Renal cortex interstitium (tissue), 15 donors: ENCODE measurements at places on chromosomes 7 and 10.

DNA sequence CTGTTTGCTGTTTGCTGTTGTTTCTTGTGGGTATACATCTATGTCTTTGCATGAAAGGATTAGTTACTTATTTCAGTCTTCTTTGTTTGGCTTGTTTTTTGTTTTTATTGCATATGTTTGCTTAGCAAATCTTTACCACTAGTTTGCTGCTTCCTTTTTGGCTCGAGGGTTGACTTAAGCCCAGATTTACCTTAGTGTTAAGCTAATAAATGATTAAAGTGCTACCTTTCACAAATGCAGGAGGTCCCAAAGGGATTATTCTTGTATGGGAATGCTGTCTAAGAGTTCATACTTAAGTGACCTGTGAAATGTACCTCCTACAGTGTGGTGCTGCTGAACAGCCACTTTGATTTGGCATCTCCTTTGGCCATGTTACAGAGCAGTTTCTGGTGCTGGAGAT, 273.5 kb upstream of the NPY start:
- DNase-seq, result no peak

GRCh38 chr10:77798940-77799339, 127.6 kb downstream of the DLG5 start:
- no peak for DNase-seq

DNA sequence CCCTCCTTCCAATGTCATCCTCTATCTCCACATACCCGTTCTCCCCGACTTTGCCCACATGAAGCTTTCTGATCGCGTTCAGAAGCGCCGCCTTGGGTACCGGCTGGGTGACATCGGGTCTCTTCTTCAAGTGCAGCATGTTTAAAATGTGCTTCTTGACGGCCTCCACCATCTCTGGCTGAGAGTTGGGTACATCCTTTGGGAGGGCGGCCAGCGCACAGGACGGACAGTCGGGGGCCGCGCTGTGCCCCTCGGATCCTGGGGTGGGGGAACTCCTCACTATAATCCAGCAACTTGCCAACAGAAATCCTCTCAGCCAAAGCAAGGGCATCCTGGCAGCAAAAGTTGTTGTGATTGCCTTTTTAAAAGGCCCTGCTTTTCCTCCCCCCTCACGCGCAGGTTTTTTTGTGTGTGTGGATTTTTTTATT, 2.8 kb downstream of the INHBA start:
- no peak for DNase-seq

DNA sequence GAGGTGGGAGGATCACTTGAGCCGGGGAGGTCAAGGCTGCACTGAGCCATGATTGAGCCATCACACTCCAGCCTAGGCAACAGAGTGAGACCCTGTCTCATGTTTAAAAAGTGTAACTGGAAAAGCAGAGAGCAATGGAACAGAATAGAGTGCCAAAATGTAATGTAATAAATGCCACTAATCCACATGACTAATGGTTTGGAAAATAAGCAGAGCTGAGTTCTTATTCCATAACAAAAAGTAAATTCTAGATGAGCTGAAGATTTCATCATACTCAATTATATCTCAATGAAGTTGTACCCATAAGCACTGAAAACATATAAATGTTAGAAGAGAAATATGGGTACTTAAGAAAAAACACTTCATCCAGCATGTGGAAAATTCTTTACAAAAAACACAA, 132.6 kb downstream of the USP6NL start:
- no peak for DNase-seq

DNA sequence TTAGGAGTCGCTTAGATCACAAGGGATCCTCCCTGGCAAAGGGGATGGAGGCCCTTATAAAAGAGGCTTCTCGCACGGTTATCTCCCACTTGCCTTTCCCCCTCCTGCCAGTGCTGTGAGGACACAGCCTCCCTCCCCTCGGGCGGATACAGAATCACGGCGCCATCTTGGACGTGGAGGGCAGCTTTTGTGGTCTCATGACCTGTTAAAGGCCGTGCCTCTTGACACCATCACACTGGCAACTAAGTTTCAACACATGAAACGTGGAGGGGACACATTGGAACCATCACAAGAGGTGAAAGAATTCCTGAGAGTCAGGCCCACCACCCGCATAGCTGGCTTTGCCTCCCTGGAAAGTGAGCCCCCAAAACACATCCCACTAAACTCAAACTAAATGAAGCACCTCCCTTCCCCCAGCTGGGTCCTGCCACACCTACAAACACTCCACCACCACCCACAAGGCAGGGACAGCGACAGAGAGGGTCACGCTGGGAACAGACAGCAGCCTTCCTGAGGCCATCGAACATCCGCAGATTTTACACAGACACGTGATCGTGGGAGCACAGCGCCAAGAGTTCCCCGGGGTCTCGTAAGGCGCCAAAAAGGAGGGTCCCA, 110.6 kb downstream of the TCERG1L start:
- no peak for DNase-seq

GRCh38 chr7:41648501-41648900, 54.4 kb downstream of the INHBA start:
- no peak for DNase-seq

DNA sequence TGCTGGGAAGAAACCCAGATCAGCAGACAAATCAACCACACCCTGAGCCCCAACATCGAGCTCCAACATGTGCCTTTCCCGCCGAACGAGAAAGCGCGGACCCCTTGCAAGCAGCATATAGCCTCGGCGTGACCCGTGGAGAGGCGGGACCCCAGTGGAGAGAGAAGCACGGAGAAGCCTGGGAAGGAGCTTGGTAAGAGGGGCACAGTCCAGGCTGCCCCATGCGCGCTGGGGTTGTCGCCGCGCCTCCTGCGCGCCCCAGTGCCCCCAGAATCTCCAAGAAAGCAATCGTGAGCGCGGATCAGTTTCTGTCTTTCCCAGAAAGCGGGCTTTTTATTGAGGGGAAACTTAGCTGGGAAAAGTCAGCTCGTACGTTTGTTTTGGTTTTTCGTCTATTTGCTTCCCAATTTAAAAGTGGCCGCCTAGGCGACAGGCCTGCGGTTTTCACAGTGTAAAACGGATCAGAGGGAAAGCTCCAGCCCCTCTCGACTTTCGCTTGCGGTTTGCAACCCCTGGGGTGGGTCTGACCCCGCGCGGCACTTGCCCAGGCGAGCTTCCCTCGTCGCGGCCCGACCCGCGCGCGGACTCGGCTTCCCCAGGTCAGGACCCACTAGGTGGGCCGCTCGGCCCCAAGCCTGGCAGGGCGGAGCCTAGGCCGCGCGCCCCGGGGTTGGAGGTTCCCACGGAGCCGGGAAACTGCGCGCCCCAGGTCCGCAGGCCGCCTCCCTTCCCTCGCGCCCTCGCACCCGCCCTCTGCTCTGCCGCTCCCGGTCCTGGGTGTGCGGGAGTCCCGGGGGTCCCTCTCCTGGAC, 31.1 kb downstream of the SKIDA1 start:
- no peak for DNase-seq

DNA sequence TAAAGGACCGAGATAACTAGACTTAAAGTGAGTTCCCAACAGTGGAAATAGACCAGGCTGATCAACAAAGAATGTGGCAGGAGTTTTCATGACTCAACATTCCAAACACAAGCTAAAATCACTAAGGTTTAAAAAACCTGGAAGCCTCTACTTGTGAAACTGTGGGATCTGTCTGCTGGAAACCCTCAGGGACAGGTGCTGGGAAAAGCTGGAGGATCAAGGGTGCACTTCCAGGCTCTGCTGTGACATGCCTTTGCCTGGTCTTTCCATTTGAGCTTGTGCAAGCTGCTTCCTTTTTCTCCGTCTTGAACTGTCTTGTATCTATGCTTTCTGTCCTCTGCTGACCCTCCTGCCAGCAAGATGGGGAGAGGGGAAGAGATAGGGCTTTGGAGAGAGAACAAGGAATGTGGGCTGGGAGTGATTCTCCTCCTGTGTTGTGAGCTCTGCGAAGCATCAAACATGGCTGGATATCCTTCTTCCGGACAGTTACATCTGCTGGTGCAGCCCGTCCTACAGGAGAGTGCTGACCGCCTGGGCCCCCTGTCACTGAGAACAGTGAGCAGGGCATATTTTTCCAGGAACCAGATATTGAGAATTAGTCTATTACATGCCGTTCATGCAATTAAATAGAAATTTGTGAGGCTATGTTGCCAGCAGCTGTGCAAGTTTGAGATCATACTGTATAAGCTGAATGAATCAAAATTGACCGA, 25.5 kb downstream of the ARHGAP22 start:
- DNase-seq, result no peak

- no peak for DNase-seq
These were observed 23.1 kb upstream of the MACC1 start for GRCh38 chr7:20240080-20240926.

DNA sequence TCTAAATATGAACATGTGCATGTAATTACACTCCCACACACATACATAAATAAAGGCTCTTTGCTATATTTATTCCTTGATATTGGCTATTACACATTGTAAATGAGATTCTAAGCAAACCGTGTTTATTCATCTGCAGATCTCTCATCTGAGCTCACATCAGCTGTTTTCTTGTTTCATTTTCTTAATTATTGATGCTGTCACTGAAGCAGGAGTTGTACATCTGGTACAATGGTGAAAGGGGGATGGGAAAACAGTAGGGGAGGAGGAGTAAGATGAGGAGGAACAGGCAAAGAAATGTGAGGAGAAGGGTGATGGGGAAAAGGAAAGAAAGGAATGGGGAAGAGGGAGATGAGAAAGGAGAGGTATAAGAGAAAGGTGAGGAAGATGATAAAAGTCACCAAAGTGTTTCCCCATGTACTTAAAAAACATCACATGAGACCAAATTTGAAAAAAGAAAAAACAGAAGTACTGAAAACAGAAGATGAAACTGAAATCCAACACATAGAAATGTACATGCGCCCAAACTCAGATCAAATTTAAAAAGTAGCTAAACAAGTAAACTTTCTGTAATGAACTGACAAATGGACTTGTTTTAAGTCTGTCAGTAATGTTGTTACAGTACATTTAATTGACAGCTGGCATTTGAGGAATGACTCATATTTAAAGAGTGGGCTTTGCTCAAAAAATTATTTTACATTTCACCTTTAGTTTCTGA, 472.2 kb downstream of the ARL4A start:
- DNase-seq, result no peak

DNA sequence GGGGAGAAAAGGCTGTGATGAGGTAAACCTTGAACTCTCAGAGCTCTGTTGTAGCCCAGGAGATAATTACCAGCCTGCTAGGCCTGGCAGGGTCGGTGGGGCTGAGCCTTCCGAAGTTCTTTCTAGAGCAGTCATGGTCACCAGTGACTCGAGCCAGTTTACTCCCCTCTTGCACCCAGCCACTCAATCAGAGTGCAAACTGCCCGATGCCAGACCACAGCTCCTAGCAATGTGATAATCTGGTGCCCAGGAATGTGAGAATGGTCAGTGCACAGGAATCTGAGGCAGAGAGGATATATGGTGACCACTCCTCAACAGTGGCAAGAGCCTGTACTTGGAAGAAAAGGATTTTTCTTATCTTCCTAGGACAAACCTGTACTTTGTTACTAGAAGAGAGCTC, 46.4 kb upstream of the KMT2E start:
- no peak for DNase-seq
